ENCODE measurements at places on chromosomes 4 and X.

DNA sequence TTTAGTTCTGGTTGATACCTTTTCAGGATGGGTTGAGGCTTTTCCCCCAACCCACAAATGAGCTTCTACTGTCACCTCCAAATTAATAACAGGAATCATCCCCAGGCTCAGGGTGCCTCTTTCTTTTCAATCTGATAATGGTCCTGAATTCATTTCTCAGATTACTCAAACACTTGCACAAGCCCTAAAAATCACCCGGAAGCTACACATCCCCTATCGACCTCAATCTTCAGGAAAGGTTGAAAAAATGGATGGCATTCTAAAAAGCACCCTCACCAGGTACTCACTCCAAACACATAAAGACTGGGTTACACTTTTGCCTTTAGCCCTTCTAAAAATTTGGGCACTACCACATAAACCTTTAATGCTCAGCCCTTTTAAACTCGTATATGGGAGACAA lies 79.9 kb downstream of the COQ2 start:
- DNase-seq = no peak

GRCh38 chr4:29711226-29711625 lies 1008.9 kb upstream of the PCDH7 start:
- DNase-seq = no peak

DNA sequence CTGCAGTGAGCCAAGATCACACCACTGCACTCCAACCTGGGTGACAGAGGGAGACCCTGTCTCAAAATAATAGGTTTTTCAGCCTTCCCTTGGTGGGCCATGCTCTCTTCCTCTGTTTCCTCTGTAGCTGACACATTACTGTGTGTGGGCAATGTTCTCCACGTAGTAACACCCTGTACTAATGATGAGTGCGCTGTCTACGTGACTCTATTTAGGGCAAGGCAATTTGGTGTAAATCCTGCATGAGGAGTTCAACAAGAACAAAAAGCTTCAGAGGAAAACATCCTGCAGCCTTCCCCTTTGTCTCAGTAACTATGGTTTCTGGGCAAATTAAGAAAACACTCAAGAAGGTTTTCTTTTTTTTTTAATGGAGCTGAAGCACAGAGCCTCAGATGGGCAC lies 24.4 kb upstream of the JAKMIP1 start:
- DNase-seq = no peak

- no peak for DNase-seq
These were observed 63.5 kb upstream of the COL25A1 start for GRCh38 chr4:109365939-109366338.

DNA sequence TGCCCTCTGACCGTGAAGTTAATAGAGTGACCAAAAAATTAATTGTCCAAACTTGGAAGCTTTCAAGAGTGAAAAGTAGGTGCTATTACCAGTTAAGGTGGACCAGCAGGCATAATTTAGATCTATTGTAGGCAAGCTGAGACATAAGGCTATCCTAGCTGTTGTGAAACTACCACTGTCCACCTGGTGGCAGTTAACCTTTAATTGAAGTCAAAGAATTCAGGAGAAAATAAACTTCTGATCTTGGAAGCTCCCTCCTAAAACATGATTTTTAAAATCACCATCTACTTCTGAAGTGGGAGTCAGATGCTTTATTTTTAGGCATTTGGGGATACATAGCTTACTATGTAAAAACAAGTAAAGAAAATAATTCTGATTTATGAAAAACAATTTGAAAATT lies 636.3 kb upstream of the HTR2C start:
- DNase-seq = no peak

- DNase-seq = peak; percentile 41
These were observed 57.1 kb upstream of the NKX1-1 start for GRCh38 chr4:1463088-1463926.

DNA sequence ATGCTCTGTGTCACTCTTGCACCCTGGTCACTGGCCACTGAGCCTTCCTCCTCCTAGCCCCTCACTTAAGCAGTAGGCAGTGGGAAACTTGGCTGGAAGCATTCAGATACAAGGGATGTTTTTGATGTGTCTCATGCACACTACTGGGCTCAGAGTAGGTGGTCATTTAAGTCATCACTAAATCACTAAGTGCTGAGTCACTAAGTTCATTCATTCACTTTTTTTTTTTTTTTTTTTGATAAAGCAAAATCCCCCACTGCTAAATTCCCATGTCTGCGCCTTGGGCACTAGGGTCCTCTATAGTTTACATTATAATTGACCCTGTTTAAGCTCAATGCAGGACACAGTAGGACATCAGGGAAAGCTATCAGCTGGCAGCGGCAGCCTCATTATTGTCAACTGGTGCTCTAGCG lies 182.4 kb upstream of the MBNL3 start:
- peak; percentile 18 for DNase-seq
